Neural crest cell (in vitro differentiated cells): ENCODE measurements at places on chromosomes 16 and 17.

GRCh38 chr16:57728336-57729181 lies 7.0 kb upstream of the KATNB1 start:
- no peak for DNase-seq
- no peaks in the 10 kb centered on the region for H3K27me3 ChIP-seq
- no peak overlapping the region for H3K4me3 ChIP-seq
- H3K4me1 ChIP-seq, result no peaks in the 10 kb centered on the region

- no peak overlapping the region for H3K4me3 ChIP-seq
- H3K36me3 ChIP-seq, result no peaks in the 10 kb centered on the region
- DNase-seq, result no peak
- no peaks in the 10 kb centered on the region for H3K4me1 ChIP-seq
Measured at GRCh38 chr17:7882629-7883028, 6.0 kb upstream of the CHD3 start.

GRCh38 chr16:78608305-78608776 lies 508.9 kb downstream of the WWOX start:
- H3K4me3 ChIP-seq, result peak overlapping the region; percentile 24
- H3K4me1 ChIP-seq, result peaks cover 61% of the 10 kb centered on the region
- H3K27me3 ChIP-seq, result no peaks in the 10 kb centered on the region
- peaks cover 2% of the 10 kb centered on the region for H3K36me3 ChIP-seq
- H3K27ac ChIP-seq, result peak overlapping the region; percentile 7

DNA sequence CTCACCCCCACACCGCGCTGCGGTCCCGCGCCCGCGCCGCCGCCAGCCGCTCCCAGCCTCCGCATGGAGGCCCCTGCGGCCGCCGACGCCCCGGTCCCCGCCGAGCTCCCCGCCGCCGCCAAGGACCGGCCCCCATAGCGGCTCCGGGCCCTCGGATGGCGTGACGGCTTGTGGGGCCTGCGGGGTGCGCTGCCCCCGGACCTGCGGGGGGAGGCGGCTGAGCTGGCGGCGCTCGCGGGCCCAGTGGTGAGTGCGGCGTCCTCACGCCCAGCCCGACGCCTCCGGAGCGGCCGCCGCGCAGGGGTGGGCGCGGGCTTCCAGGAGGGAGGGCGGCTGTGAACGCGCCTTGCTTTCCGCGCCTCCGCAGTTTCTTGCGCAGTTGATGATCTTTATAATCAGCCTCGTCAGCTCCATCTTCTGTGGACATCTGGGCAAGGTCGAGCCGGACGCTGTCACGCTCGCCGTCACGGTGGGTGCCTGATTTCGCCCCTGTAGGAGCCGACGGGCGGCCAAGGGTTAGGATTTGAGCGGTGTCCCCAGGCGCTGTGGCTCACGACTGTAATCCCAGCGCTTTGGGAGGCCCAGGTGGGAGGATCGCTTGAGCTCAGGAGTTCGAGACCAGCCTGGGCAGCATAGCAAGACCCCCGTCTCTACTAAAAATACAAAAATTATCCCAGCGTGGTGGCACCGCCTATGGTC lies 46.4 kb downstream of the SLC47A1 start:
- H3K4me1 ChIP-seq, result no peaks in the 10 kb centered on the region
- H3K4me3 ChIP-seq, result peak overlapping the region; percentile 77
- no peaks in the 10 kb centered on the region for H3K36me3 ChIP-seq
- peak; percentile 4 for DNase-seq
- no peak overlapping the region for H3K27ac ChIP-seq
- peaks cover 27% of the 10 kb centered on the region for H3K27me3 ChIP-seq

GRCh38 chr17:68310152-68310551 lies 18.9 kb downstream of the ARSG start:
- peaks cover 24% of the 10 kb centered on the region for H3K4me1 ChIP-seq
- DNase-seq, result no peak
- H3K36me3 ChIP-seq, result peaks cover 14% of the 10 kb centered on the region
- H3K27ac ChIP-seq, result no peak overlapping the region
- no peak overlapping the region for H3K4me3 ChIP-seq
